Activated T-helper 17 cell treated with anti-CD3 and anti-CD28 coated beads, Interleukin-2, amount 50 U/mL, for 72 hours (primary cell): ENCODE measurements at places on chromosomes 7 and 10. TPM values are rescaled to one million over a fixed set of nuclear protein-coding genes. Genes with fewer than 3 reads are reported as not detected.

MUC3A gene
- not detected for total RNA-seq

HOXA5 gene
- not detected for total RNA-seq

PTPRE gene
- 32.7 TPM for total RNA-seq

CFAP58 gene
- 1.3 TPM for total RNA-seq

NODAL gene
- not detected for total RNA-seq

SLC18A3 gene
- total RNA-seq = not detected

TRIL gene
- not detected for total RNA-seq

CYP3A5 gene
- total RNA-seq = not detected

OR2A5 gene
- not detected for total RNA-seq

MSS51 gene
- total RNA-seq = 4.9 TPM

BLOC1S2 gene
- 59.3 TPM for total RNA-seq

TAS2R5 gene
- total RNA-seq = 2.4 TPM

HTR7 gene
- total RNA-seq = 0.16 TPM

WDR86 gene
- total RNA-seq = 0.45 TPM

LRRC17 gene
- not detected for total RNA-seq

FAM237B gene
- not detected for total RNA-seq

ZP3 gene
- total RNA-seq = 3.4 TPM

DNA sequence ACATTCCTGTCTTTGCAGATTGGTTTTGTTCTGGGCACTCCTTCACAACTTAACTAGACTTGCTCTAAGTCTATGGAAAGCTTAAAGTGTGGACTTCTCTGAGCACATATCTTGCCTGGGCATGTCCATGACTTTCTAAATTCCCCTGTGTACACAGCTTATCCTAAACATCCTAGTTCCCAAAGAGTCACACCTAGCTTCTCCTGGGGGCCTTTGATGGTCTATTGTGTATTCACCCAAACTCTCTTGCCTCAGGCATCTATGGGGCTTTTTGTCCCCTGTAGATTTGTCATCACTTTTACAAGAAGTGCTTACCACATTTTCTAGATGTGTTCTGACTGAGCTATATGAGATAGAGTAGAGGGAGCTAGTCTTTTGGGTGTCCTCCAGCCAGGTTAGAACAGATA is 12.2 kb upstream of the ZNF488 start:
- peak; percentile 16 for ATAC-seq

- no peak for ATAC-seq
Observed at GRCh38 chr10:48456361-48456804, 148.5 kb downstream of the ARHGAP22 start.

GRCh38 chr10:94677691-94678090 is 5.8 kb upstream of the CYP2C18 start:
- ATAC-seq = no peak

- no peak for ATAC-seq
Observed at GRCh38 chr7:138798836-138799235, 840 bp upstream of the ATP6V0A4 start.

DNA sequence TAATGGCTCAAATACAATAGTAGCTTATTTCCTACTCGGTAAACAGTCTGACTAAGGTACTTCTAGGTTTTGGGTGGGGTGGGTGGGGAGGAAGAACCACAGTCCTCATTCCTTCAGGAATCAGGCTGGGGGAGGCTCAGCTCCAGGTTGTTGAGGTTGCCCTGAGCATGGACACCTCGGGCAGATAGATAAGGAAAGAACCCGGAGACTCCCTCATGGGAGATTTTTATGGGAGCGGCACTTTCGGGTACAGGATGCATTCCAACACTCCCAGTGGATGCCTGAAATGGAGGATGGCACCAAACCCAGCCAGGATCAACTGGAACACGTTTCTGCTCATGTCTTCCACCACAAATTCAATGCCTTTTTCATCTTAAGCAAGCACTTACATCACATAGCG is 5.5 kb upstream of the GSDME start:
- ATAC-seq = no peak

DNA sequence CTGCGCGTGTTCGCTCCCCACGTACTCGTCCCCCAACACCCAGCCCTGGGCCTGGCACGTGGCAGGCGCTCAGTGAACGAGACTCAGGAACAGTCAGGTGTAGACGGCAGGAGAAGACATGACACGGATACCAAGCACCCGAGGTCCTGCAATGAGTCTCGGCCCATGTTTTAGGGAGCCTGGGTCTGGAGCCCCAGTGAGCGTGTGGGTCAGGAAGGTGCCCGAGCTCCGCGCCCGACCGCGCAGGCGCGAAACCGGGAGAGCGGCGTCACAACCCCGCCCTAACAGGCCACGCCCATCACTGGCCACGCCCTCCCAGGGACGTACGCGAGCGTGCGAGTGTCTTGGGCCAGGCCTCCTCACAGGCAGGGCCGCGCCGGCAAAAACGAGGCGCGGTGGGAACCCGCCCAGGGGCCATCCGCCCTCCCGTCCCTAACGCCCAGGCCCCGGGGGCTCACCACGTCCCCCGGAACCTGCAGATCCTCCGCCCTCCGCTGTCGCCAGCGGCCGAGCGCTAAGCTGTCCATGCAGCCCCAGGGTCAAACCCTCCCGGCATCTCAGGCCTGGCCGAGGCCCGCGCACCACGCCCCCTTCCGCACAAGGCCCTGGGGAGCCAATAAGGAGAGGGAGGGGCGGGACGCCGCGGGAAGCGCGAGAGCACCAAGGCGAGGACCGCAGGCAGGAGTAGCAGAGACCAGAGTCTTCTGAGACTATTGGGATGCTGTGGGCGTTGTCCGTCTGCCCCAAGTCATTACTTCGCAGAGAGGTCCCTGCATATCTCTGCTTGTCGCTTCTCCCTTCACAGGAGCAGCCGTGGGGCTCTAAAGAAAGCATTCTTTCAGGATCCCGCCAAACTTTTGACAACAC is at the start of gene C10orf143:
TSS of gene C10orf143 (minus strand) at position 585 of the 867 bp plus-strand sequence. CDS start at position 527, 58 bp downstream.
- ATAC-seq = peak; percentile 85

GRCh38 chr10:93745408-93746065 is 12.2 kb upstream of the LGI1 start:
- ATAC-seq = no peak

GRCh38 chr10:46025406-46025805 is 5.0 kb downstream of the NCOA4 start:
- no peak for ATAC-seq

GRCh38 chr7:5541087-5541992 is 117.7 kb upstream of the TNRC18 start:
- ATAC-seq = peak; percentile 24

DNA sequence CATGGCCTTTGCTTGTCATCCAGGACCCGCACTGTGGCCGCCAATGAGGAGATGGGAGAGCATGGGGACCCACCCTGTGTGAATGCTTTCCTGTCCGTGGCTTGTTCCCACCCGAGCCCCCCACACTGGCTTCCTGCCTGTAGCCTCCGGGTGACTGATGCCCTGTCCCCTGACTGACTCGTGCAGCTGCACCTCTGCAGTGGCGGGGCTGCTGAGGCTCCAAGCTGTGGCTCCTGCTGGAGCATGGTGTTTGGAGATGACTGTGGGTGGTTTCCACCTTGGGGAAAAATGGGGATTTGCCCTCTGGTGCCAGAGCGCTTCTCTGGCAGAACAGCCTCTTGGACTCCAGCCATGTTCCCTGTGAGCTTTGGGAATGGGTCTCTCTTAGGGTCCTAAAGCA is 2.1 kb downstream of the CAMK1D start:
- peak; percentile 18 for ATAC-seq

- ATAC-seq = no peak
Observed at GRCh38 chr7:134212576-134213546, 85.7 kb downstream of the LRGUK start.

DNA sequence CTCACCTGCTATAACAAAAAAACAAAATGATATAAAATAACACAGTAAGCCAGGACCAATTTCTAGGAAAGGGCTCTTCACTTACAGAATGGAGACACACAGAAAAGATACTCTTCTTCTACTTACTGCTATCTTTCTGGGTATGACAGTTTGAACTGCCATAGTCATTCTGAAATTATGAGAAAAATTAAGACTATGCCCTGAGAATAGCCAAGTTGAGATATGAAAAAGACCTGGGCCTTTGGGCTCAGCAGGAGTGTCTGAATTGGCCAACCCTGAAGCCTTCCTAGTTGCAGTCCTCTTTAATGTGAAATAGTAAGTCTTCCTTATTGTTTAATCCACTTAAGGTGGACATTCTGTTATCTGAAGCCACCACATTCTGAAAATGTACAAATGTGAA is 519.5 kb downstream of the GRID1 start:
- ATAC-seq = peak; percentile 53

DNA sequence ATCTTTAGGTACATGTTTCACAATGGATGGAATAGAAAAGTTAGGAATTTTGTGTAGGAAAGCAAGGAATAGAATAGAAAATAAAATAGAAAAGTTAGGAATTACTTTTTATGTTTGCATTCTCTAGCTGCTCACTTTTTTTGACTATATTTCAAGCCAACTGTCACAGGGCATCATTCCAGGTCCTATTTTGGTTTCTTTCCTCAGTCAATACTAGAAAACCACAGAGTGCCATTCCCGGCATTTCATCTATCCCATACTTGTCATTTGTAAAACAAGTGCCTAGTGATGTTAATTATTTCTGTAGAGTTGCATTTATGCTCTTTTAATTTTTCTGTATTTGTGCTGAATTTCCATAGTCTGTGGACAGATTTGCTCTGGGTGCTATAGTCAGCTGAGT is 66.2 kb downstream of the SDK1 start:
- ATAC-seq = no peak

- no peak for ATAC-seq
Observed at GRCh38 chr7:30931929-30932540, 20.4 kb downstream of the AQP1 start.

DNA sequence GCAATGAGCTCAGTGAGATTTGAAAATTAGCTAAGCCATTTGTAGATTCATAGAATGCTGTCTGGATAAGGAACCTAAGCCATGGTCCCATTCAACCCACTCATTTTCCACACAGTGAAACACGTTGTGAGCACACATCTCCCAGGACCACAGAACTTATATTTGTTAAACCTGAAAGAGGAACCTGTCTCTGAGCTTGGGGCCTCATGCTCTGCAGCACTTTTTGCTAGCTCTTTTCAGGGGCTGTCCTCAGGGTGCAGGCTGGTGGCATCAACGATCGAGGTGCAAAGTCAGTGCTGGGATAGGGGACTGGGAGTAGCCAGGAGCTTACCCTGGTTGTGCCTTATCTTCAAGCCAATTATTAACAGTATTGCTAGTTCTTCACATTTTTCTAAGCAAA is 11.9 kb downstream of the HECW1 start:
- no peak for ATAC-seq

GRCh38 chr7:139317939-139318505 is 23.1 kb upstream of the FMC1 start:
- ATAC-seq = no peak

GRCh38 chr7:36023033-36023560 is 130.0 kb upstream of the EEPD1 start:
- ATAC-seq = no peak

GRCh38 chr7:74379938-74380337 is 73.8 kb upstream of the GTF2IRD1 start:
- ATAC-seq = no peak

- no peak for ATAC-seq
Observed at GRCh38 chr7:101720324-101720723, 91.2 kb upstream of the MYL10 start.

DNA sequence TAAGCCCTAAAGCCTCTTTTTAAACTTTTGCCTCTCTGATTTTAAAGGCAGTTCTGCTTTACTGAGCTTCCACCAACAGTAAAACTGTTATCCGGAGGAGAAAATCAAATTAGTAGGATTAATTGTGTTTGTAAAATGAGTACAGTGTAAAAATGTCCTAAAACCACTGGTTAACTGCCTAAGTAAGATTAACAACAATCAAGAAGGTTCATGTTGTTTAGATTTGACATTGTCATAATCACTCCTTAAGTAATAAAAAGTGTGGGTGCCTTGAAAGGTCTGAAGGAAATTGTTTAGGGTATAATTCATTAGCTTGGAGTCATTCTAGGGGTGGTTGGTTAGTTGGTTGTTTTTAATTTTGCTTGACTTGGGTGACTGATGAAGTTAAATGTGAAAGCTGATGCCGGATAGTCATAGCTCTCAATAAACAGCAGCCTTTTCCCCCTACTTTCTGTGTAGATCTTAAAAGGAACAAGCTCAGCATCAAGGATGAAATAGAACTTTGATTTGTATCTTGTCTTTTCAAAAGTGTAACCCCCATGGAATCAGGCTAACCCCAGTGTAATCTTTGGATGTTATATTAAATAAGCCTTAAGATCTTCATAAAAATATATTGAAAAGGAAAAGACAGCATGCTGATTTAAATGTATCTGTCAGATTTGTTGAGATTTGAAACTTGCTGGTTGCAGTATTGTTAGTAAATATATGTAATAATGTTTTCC is 148.3 kb downstream of the ARID5B start:
- no peak for ATAC-seq

GRCh38 chr7:85306115-85306514 is 119.3 kb upstream of the SEMA3D start:
- ATAC-seq = no peak

DNA sequence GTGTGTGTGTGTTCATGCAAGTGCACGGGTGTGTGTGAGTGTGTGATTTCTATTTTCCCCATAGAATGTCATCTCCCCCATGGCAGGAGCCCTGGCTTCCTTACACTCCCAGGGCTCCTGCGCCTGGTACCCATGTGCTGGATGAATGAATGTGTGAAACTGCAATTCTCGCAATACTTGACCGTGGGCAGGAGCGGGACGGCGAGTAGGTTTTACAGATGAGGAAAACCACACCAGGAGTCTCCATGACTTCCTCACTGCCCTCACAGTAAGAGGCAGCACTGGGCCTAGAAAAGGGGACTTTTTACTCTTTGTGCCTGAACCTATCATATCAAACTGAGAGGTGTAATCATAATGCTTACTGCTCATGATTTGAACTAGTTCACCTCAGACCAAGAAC is 167.6 kb upstream of the FRMD4A start:
- ATAC-seq = no peak

DNA sequence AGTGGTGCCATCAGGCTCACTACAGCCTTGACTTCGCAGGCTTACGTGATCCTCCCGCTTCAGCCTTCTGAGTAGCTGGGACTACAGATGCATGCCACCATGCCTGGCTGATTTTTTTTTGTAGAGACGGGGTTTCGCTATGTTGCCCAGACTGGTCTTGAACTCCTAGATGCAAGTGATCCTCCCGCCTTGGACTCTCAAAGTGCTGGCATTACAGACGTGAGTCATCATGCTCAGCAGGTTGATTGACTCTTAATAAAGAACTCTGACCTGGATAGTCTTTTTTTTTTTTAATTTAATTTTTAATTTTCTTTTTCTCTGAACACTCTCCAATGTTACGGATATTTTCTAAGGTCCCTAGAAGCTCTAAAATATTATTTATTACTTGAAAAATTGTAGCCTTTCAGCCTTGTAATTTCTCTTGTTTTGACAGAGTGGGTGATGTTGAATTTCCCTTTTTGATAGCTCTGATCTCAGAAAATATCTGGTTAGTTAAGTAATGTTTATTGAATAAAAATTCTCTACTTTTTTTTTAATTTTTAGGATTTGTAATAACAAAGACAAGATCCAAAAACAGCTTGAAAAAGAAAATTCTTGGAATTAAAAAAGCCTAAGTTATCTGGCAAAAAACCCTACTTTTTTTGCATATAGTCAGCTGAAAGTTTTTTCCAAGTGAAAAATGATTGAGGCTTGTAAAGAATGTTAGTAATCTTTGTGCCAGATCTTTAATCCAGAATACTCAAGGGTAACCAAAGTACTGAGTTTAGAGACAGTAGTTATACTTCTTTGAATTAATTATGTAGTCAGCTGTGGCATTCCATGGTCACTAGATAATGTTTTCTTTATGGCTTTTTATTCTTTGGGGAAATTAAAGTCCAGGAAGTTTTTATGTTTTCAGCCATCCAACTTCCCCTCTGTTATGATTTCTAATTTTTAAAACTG is 26.7 kb downstream of the TBC1D12 start:
- no peak for ATAC-seq

GRCh38 chr10:96358851-96359540 is at the start of gene OPALIN:
TSS of gene OPALIN (minus strand) at chr10:96359002. CDS start at chr10:96358896, 106 bp downstream.
- no peak for ATAC-seq

- no peak for ATAC-seq
Observed at GRCh38 chr10:43972976-43973647, 324.4 kb upstream of the ZNF32 start.
